ENCODE measurements at places on chromosomes 1 and 21. TPM values are rescaled to one million over a fixed set of nuclear protein-coding genes. Genes with fewer than 3 reads are reported as not detected.

- no peaks in the 10 kb centered on the region for H3K4me1 ChIP-seq
- H3K27me3 ChIP-seq: no peaks in the 10 kb centered on the region
- no peak for DNase-seq
- H3K36me3 ChIP-seq: no peaks in the 10 kb centered on the region
These were observed 65.7 kb downstream of the LACTBL1 start for GRCh38 chr1:22906968-22907367.

- no peak for DNase-seq
- H3K27ac ChIP-seq: no peak overlapping the region
- no peaks in the 10 kb centered on the region for H3K36me3 ChIP-seq
- H3K4me1 ChIP-seq: no peaks in the 10 kb centered on the region
- no peak overlapping the region for H3K4me3 ChIP-seq
- H3K27me3 ChIP-seq: no peaks in the 10 kb centered on the region
These were observed 103.7 kb downstream of the HS2ST1 start for GRCh38 chr1:87017998-87018672.

DNA sequence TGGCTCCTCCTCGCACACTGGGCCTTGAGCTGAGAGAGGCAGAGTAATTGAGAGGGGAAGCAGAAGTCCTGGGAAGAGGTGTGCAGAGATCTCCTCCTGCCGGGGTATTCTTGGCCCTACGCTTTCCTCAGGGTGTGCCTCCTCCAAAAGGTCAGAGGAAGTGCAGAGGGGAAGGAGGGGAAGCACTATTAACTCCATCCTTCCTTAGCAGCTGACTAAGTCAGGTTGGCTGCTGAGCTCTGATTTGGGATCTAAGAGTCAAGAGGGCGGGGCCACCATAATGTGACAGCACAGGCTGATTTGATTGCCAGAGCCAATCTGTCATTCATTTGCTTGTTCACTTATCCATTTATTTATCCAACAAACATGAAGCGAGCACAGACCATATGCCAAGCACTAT, 12.3 kb downstream of the ATP2B4 start:
- no peak overlapping the region for H3K4me3 ChIP-seq
- no peak for DNase-seq
- H3K27me3 ChIP-seq: no peaks in the 10 kb centered on the region
- no peak overlapping the region for H3K27ac ChIP-seq

DNA sequence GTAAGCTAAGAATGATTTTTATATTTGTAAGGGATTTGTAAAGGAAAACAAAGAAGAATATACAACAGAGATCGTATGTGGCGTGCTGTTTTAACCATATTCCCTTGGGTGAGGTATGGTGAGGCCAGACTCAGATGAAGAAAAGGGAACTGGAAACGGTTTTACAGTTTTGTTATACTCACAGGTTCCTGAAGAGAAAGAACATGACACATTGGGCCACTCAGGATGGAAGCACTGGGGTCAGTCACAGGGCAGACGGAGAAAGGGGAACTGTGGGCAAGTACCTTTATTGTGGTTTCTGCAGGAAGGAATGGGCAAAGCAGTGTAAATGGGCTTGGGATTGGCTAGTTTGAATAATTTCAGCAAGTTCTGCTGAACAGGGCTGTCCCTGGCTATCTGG, 177.4 kb downstream of the LBR start:
- no peak for DNase-seq
- no peak overlapping the region for H3K27ac ChIP-seq
- no peaks in the 10 kb centered on the region for H3K27me3 ChIP-seq
- no peaks in the 10 kb centered on the region for H3K4me1 ChIP-seq

DNA sequence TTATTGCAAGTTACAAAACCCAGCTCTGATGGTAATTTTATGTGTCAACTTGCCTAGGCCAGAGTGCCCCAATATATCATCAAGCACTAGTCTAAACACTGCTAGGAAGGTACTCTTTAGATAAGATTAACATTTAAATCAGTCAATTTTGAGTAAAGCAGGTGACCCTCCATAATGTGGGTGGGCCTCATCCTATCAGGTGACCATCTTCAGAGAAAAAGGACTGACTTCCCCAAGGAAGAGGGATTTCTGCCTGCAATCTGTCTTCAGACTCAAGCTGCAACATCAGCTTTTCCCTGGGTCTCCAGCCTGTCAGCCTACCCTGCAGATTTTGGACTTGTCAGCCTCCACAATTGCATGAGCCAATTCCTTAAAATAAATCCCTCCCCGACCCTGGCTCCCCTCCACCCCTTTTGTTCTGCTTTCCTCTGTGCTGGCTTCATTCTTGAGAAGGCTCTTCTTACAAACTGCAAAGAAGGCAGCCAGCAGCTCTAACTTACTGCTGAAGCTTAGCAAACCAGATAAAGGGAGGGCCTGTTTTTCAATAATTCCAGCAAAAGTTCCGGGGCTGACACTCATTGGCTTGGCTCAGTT, 56.4 kb upstream of the RUNX3 start:
- H3K4me3 ChIP-seq: no peak overlapping the region
- no peaks in the 10 kb centered on the region for H3K27me3 ChIP-seq
- H3K4me1 ChIP-seq: no peaks in the 10 kb centered on the region
- H3K36me3 ChIP-seq: no peaks in the 10 kb centered on the region
- DNase-seq: no peak

- no peak overlapping the region for H3K4me3 ChIP-seq
- no peaks in the 10 kb centered on the region for H3K27me3 ChIP-seq
- DNase-seq: no peak
- peaks cover 3% of the 10 kb centered on the region for H3K4me1 ChIP-seq
- H3K27ac ChIP-seq: no peak overlapping the region
- H3K36me3 ChIP-seq: no peaks in the 10 kb centered on the region
These were observed 33.2 kb downstream of the RGS13 start for GRCh38 chr1:192669174-192669573.

ABCA4 gene
- 4.3 TPM for polyA plus RNA-seq

LRRC8B gene
- 2.7 TPM for polyA plus RNA-seq

CCDC185 gene
- polyA plus RNA-seq: not detected

AGT gene
- 3.8 TPM for polyA plus RNA-seq

HRNR gene
- polyA plus RNA-seq: 0.13 TPM

Data from small intestine (tissue), 16 donors.